ENCODE measurements at places on chromosomes 2 and 18.

- DNase-seq = no peak
These were observed 283.6 kb downstream of the TMX3 start for GRCh38 chr18:68431111-68431921.

DNA sequence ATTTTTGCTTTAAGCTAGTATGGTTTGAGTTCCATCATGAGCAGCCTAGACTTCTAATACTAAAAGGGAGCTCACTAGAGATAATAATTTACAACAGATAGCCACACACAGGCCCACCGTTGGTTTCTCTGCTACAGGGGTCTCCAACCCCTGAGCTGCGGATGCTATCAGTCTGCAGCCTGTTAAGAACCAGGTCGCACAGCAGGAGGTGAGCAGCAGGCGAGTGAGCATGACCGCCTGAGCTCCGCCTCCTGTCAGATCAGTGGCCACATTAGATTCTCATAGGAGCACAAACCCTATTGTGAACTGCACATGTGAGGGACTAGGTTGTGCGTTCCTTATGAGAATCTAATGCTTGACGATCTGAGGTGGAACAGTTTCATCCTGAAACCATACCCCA lies 150.6 kb downstream of the HRH4 start:
- DNase-seq = no peak

GRCh38 chr18:44198612-44199284 lies 481.9 kb upstream of the SETBP1 start:
- no peak for DNase-seq

DNA sequence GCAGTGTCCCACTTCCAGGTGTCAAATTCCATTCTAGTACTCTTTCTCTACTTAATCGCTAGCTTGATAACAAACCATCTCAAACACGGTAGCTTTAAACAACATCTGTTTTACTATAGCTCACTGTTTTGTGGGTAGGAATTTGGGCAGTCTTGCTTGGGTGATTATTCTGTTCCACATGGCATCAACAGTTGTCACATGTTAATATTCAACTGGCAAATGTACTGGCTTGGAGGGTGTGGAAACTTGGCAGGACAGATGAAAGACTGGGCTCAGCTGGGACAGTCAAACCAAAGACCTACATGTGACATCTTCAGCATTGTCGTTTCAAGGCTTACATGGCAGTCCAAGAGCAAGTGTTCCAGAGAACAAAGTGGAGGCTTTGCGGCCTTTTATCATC lies 241.8 kb downstream of the PTH2R start:
- DNase-seq = no peak

DNA sequence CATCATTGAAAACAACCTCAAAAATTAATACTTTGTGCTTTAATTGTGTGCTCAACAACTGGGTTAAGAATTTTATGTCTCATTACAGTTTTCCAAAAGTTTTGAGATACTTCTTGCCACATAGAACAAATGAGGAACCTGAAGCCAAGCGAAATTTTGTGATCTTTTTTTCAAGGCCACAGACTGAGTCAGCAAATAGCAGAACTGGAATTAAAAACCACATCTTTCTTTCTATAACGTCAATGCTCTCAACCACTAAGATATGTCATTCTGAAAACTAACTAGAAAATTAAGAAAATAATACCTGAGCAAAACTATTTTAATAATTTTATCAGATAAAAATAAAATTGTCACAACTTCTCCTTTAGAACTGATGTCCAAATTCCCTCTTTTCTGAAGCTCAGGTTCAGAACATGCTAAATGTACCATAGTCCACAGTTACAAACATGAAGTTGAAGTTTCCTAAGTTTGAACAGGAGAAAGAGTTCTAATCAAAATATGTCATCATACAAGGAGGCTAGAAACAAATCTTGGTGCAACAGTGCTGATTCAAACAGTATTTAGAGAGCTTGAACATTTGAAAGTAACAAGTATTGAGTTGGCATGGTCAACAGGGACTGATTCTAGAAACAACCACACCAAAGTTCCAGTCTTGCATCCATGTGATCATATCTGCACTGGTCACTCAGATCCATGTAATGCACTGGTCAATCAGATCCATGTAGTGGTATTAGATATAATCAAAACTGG lies 27.6 kb upstream of the CALCRL start:
- no peak for DNase-seq
